ENCODE measurements at places on chromosomes 7 and 10.

DNA sequence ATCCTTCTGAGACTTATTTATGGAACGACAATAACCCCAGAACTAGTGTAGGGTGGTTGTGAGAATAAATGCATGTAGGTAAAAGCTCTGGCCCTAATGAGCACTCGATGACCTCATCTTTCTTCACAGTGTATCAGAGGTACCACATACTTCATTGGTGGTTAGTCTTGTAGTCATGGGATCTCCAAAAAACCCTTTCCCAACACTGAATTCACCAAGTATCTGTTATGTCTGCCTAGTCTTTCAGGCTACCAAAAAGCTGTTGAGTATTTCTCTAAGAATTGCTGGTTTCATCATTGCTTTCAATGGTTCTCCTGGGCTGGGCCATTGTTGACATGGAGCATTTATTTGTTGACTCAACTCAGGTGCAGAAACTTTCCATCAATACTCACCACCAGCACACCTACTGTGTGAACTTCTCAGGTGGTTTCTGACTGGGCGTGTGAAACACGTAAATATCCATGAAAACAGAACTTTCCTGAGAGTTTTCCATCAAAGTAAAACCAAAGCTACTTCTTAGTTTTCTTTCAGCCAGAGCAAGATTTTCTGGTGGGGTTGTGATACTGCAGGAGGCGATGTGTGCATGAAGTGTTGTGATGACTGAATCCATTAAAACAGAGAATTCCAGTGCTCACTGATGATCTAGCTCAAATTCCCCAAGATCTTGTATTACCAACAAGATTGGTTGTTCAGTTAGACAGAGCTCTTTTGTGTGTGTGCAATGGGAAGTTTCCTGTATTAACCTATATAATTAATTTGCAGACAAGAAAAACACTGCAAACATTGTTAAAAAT, 51.4 kb upstream of the SLC35B4 start:
- no peak for DNase-seq

GRCh38 chr7:142784716-142785115, 13.9 kb downstream of the PRSS2 start:
- peak; percentile 70 for DNase-seq

GRCh38 chr7:129480674-129481363, 21.5 kb upstream of the SMKR1 start:
- no peak for DNase-seq

DNA sequence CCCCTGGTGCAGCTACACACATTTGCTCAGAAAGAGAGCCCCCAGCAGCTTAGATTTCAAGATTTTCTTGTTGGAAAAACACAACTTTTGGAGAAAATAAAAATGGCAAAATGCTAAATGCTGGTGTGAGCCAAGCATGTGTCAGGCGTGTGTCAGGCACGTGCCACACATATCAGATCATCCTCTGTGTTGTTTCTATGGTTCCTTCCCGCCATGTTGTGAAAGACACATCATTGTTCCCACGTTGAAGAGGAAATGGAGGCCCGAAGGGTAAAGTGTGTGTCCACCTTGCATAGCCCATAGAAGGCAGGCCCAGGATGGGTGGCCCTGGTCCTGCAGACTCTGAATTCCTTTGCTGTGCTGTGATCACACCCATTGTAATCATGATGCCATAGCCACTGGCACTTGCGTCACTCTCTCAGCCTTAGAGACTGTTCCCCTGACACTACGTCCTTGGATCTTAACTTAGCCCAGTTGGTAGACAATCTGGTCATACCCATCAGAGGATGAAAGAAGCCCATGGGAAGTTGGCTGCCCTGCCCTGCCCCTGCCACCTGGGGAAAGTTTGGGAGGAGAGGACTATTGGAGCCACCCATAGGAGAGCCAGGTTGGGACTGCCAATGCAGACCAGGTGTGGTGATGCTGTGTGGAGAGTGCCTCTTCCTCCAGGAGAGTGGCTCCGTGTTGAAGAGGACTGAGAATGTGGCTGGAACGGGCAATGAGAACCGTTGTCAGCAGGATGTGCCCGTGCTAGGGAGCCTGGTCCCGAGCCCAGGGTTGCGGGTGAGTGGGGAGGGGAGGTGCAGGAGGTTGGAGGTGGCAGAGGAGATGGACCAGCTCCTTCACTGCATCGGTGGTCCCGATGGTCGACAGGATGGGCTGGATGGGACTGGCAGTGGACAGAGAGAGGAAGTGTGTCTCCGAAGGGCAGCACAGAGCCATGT, 65.6 kb upstream of the IGFBP3 start:
- no peak for DNase-seq

DNA sequence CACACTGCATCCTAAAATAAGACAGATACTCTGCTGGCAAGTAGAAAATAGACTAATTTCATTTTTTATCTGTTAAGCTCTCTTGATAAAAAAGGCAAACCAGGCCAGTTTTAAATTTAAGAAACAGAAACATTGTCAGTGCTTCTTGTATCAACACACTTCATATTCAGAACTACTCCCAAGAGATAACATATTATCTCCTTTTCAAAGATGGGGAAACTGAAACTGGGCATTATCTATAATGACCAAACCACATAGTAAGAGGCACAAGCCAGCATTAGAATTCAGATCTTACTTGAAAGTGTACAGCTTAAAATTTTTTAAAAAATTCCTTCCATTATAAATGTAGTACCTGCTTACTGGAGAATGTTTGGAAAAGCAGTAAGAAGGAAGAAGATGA, 14.7 kb downstream of the SRI start:
- no peak for DNase-seq

DNA sequence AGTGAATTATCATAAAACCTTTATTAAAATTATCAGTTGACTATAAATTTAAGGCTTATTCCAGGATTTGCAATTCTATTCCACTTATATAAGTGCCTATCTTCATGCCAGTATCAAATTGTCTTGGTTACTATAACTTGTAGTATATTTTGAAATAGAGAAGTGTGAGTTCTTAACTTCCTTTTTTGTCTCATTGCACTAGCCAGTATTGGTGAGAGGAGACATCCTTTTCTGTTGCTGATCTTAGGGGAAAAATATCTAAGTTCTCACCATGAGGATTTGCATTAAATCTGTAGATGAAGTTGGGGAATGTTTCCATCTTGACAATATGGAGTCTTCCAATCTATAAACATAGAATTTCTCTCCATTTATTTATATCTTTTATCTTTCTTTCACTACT, 104.2 kb upstream of the MKI67 start:
- DNase-seq: no peak

GRCh38 chr10:42933448-42934340, 143.2 kb upstream of the RET start:
- DNase-seq: peak; percentile 16

DNA sequence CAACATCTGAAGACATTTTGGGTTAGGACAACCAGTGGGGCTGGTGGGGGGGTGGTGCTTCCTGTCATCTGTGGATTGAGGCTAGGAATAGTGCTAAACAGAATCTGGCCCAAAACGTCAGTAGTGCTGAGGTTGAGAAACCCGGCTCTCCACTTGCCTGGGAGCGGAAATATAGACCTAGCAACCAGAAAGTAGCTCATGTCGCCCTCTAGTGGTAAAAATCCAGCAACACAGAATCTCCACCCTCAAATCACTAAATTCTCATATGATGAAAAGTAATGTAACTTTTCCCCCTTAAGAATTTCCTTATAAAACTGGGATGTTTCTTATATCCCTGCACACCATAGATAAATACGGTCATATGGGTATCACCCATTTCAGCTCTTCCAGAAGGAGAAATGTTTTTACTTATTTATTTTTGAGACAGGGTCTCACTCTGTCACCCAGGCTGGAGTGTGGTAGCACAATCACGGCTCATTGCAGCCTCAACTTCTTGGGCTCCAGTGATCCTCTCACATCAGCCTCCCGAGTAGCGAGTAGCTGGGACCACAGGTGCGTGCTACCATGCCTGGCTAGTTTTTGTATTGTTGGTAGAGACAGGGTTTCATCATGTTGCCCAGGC, 34.4 kb downstream of the ZC3HAV1 start:
- DNase-seq: peak; percentile 64

DNA sequence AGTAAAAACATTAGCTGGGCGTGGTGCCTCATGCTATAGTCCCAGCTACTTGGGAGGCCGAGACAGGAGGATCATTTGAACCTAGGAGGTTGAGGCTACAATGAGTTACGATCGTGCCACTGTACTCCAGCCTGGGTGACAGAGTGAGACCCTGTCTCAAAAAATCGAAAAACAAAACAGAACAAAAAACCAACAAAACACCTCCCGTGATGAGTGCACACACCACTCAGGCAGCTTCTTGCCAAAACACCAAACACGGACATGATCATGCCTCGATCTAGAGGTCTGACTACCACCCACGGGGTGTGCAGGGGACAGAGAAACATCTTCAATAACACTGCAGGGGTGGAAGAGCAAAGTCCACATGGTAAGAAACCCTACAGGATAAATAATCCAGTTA, 44.4 kb downstream of the AMZ1 start:
- DNase-seq: no peak

- no peak for DNase-seq
These were observed 44.5 kb downstream of the HHEX start for GRCh38 chr10:92734301-92734700.

GRCh38 chr7:155166673-155167370, 96.7 kb downstream of the HTR5A start:
- DNase-seq: no peak

- no peak for DNase-seq
These were observed 100.6 kb upstream of the ELMO1 start for GRCh38 chr7:37549076-37549931.

- no peak for DNase-seq
These were observed 221.1 kb upstream of the AUTS2 start for GRCh38 chr7:69377191-69377590.

DNA sequence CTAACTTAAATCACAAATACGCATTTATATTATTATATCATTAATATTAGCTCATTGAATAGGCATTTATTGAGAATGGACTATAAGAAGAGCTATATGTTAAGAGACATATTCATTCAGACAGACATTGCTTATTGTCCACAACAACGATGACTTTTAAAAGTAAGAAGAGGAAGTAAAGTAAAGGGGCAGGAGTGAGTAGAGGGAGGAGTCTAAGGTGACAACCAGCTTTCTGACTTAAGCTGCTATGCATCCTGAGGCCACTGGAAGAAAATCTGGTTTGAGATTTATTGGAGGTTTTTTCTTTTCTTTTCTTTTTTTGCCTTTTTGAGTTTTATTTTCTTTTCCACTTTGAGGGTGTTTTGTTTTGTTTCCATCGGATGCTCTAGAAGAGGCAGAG, 723.5 kb downstream of the GRM8 start:
- no peak for DNase-seq

DNA sequence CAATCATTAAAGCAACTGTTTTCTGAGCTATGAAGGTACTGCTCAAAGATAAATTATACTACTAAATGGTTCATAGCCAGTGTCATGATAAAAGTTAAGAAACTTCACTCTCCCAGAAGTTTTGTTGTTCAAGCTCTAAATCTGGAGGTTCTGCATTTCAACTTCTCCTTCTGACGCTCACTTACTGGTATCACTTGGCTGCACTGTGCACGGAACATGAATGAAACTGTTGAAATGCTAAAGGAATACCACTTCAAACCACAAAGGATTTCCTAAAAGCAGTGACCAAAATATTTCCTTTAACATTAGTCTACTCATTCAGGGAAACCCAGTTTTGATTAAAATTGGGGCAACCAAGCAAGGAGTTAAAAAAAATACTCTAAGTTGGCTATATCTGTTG, 93.6 kb downstream of the UBE2H start:
- DNase-seq: no peak

DNA sequence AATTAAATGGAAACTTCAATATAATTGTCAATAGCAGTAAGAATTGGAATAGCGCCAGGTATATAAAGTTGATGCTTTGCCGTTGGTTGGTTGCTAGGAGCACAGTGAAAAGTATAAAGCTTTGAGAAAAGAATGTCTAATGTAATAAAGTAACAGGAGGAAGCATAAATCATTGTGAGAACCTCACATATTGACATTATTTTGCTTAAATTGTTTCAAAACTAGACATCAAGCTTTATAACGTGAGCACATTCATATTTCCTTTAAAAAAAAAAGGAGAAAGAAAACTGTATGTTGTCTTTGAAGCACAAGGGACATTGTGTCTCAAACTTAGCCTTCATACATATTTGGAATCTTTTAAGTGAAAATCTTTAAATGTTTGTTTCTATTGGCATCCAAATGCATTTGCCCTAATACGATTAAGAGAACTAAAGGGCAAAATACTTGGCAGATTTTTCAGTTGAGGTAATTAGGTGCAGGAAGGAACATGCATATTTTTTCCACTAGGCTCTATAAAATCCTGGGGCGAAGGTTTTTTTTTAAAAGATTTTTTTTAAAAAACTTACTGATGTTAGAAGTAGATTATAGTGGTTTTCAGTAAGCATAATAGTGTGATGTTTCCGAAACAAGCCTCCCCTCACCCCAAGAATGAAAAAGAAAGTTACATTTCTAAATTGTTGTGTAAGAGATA, 92.4 kb downstream of the ARID5B start:
- peak; percentile 48 for DNase-seq

Measured in CD4-positive, CD25-positive, alpha-beta regulatory T cell (primary cell).